ENCODE measurements at places on chromosomes 1 and 21.

DNA sequence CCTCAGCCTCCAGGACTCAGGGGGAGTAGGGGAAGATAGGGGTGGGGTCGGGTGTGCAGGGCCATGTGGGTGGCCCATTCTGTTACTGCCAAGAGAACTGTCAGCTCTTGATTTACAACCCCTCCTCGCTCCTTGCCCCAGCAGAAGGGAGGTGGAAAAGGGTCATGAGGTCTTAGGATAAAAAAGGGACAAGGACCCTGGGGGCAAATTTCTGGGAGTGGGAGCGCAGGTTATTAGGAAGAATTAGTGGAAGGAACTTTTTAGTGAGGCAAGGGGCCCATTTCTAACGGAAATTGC is 812 bp downstream of the FAM110D start:
- DNase-seq: no peak

- DNase-seq: no peak
Observed at GRCh38 chr21:16034446-16035190, 304.8 kb downstream of the USP25 start.

DNA sequence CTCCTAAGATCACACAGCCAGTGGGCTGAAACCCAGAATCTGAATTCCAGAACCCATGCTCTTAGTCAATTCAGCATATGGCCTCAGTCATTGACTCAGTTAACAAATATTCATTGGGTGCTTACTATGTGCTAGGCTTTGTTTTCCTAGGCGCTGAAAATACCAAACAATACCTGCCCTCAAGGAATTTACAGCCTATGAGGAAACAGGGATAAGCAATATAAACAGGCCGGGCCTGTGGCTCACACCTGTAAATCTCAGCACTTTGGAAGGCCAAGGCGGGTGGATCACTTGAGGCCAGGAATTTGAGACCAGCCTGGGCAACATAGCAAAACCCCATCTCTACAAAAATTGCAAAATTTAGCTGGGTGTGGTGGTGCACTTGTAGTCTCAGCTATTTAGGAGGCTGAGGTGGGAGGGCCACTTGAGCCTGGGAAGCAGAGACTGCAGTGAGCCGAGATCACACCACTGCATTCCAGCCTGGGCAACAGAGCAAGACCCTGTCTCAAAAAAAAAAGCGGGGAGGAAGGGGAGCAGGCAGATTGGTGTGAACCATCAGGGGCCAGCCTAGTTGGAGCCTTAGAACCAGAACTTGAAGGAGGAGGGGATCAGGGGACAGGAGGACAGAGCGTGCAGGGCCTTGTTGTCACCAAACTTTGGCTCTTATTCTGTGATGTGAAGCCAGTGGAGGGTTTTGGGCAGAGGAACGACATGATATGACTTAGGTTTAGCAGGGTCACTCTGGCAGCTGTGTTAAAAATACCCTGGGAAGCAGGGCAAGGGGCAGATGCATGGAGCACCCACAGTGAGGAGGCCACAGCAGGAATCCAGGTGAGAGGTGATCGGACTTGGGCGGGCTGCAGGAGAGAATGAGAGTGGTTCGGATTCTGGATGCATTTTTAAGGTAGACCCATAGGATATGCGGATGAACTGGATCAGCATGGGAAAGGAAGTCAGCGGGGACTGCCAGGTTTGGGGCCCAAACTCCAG is 5.8 kb downstream of the TINAGL1 start:
- DNase-seq: no peak

DNA sequence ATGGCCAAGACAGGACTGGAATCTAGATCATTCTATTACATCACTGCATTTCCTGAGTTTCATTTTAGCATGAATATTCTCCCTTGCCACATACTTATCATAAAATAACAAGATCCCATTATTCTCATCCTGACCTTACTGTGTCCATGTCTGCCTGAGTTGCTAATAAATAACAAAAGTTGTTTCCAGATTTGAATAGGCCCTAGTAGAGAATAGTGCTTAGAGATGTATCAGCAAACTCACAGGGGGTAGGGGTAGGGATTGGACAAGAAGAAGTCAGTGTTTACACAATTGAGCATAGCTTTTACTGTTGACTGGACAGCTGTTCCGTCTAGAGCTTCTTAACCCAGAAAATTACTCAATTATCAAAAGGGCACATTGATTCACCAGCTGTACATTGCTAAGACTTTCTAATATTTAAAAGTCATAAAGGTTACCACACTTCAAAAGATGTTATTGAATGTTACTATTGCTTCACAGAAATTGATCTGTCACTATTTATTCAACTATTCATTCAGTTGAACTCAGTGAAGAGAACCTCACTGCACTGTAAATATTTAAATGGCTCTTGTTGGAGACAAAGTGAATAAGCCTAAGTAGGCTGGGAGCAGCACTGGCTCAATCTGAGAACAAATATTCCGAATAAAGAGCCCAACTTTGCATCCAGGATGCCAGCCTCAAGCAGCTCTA is 121.9 kb downstream of the NRIP1 start:
- peak; percentile 51 for DNase-seq

GRCh38 chr1:83006271-83006670 is 992.7 kb downstream of the TTLL7 start:
- no peak for DNase-seq

DNA sequence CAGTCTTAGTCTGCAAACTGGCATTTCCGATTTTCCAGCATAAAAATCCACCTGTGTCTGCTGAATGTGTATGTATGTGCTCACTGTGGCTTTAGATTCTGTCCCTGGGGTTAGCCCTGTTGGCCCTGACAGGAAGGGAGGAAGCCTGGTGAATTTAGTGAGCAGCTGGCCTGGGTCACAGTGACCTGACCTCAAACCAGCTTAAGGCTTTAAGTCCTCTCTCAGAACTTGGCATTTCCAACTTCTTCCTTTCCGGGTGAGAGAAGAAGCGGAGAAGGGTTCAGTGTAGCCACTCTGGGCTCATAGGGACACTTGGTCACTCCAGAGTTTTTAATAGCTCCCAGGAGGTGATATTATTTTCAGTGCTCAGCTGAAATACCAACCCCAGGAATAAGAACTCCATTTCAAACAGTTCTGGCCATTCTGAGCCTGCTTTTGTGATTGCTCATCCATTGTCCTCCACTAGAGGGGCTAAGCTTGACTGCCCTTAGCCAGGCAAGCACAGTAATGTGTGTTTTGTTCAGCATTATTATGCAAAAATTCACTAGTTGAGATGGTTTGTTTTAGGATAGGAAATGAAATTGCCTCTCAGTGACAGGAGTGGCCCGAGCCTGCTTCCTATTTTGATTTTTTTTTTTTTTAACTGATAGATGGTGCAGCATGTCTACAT is 2.5 kb upstream of the OLFML3 start:
- no peak for DNase-seq

DNA sequence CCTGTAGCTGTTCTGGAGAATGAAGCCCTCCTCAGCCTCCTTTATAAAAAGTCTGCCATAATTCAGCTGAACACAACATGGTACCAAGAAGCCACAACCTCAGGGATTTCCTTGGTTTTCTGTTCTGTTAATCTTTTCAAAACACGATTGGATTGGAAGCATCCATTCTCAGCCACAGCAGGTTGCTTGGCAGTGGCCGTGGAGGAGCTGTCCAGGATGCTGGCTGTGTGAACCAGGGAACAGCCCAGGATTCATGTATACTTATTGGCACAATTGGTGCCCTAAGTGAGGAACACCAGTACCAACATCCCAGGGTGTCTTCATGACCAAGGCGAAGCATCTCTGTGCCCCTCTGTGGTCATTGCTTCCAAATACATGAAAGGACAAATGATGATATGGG is 393.5 kb downstream of the CAMTA1 start:
- DNase-seq: no peak

- no peak for DNase-seq
Observed at GRCh38 chr21:44557491-44558328, 885 bp downstream of the KRTAP10-3 start.

DNA sequence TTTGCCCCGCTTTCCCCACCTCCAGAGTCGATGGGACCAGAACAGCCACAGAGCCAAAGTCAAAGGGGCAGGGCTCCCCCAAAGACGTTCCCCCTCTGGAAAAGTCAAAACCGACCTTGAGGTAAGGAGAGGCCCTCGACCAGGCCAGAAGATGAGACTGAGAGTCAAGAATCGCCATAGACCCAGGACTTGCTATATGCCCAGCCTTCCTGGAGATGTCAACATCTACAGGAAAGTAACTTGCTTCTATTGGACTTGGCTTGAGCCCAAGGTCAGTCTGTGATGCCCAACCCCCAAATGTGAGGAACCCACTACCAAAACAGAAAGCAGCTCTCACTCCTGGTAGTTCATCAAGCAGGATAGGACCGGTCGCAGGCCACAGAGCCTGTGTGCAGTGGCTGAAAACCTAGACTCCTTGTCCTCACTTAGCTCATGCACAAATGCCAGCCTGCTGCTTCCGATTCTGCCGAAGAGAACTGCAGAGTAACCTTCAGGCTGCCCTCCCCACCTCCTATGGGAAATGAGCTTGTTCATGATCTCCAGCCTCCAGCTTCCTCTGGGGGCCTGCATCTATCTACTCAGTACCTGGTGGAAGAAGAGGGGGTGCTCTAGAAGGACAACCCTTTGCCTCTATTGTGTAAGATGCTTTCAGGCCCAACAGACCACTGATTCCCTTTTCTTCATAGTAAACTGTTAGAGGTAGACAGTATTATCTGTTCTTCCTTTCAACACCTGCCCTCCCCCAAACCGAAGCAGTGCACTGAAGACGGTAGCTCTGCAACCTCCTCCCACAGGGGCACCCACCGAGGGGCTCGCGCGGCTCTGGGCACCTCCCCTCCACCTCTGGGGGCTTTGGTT is 1.4 kb downstream of the ACOT7 start:
- no peak for DNase-seq

DNA sequence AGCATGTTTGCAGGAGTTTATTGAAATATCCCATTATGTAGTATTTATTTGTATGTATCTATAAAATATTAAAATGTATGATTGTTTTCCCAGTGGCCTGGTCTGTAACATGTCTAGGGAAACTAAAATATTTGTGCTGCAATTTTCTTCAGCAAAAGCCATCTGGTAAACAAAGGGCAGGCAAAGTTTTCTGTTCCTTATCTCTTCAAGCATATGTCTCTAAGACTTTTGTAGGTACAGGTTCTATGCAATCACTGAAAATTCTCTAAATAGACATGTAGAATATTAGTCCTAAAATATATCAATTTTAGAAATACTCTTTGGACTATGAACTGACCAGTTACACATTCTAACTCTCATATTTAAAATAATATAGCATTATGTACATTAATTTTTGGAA is 585.8 kb upstream of the RGS18 start:
- no peak for DNase-seq

- no peak for DNase-seq
Observed at GRCh38 chr1:59295618-59296017, 1.3 kb upstream of the FGGY start.

DNA sequence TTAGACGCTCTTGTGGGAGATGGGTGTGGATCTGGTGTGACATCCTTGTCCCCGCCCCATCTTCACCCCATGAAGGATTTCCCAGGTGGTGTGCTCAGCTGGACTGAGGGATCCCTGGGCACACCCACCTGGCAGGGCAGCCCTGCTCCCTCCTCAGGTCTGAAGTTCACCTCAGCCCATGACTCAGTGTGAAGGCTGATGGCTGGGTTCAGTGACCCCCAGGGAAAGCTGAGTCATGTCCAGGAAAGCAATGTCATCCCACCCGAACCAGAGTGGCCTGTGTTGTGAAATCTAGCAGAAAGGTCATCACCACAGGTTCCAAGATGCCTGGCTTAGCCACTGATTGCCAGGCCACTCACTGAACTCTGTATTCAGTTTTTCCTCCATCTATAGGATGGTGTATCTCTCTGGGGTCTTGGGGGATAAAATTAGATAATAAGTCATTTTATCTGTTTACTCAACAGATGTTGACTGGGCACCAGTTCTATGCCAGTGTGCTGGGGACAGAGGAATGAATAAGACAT is 97.7 kb upstream of the JUN start:
- no peak for DNase-seq

GRCh38 chr1:224828691-224829090 is 100.8 kb upstream of the DNAH14 start:
- no peak for DNase-seq

DNA sequence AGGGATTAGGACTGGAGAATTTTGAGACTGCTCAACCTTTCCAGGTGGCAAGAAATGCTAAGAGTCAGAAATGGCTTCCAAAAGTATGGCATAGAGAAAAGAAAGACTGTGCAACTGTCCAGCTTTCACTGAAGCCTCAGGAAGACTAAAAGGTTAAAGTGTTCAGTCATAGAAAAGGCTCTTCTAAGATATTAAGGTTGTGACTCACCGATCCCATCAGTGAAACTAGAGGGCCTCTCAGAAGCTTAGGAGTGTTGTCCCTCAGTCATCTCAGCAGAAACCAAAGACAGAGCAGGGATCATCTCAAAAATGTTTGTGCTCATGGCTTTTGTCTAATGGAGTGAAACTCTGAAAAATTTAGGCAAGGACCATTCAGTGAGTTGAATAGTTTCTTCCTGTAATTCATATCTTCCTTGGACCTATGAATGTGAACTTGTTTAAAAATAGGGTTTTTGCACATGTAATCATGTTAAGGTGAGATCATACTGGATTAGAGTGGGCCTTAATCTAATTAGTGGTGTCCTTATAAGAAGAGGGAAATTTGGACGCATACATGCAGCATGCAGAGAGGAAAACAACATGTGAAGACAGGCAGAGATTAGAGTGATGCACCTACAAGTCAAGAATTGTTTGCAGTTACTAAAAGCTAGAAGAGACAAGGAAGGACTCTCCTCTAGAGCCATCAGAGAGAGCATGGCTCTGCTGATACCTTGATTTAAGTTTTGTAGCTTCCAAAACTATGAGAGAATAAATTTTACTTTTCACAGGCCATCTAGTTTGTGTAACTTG is 71.3 kb downstream of the RPE65 start:
- DNase-seq: no peak

GRCh38 chr1:95171270-95172245 is 54.4 kb downstream of the TLCD4 start:
- no peak for DNase-seq

DNA sequence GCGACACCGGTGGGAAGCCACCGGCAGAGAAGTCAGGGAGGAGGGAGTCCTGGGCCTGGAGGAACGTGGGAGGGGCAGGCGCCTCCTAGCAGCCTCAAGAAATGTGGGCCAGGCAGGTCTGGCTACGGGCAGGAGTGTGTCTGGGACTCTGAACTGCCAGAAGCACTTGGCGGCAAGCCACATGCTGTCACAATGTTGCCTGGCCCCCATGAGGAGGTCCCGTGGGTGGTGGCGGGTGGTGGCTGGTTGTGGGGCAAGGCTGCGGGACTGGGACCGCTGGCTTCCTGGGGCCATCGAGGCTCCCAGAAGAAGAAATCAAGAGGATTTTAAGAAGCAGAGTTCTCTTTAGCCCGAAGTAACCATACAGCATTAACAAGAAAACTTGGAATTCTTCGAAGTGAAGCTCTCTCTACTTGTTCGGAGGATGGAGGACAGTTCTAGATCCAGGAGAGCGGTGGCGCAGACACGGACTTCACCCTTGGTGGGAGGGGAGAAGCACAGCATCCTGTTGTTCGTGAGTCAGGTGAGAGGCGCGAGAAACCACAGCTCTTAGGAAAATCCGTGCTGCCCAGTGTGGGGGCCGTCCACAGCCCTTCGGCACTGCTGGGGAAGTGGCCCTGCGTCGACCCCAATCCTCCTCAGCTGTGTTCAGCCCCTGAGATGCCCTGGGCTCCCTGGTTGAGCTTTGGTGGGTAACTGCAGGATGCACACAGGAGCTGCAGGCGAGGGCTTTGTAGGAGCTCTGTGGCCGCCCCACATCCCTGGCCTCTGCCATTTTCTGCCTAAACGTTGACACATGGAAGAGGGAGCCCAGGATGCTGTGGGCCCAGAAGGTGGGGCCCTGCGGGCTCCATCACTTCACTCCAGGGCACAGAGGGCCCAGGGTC is 12.4 kb downstream of the SKI start:
- DNase-seq: no peak
